ENCODE measurements at places on chromosomes 3 and 15.

GRCh38 chr3:107524841-107525643 lies 2.3 kb downstream of the BBX start:
- DNase-seq: no peak

GRCh38 chr3:161035711-161036110 lies 69.4 kb downstream of the B3GALNT1 start:
- no peak for DNase-seq

- no peak for DNase-seq
Measured at GRCh38 chr3:187101184-187102072, 37.9 kb downstream of the RPL39L start.

DNA sequence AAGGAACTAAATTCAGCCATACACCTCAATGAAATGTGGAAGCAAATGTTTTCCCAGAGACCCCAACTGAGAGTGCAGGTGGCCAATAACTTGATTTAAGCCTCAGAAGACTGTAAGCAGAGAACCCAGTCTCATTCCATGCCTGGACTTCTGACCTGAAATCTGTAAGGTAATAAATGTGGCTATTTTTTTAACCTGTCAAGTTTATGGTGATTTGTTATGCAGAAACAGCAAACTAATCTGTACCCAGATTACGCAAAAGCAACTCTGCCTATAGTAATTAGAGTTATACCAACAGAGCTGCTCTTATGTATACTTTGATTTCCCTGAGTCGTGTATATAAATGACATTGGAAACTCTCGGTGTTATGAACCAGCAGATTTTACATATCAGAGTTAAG lies 534.0 kb upstream of the NAALADL2 start:
- no peak for DNase-seq

GRCh38 chr3:24715171-24715792 lies 220.6 kb upstream of the THRB start:
- DNase-seq: no peak

GRCh38 chr3:44952689-44953088 lies 23.3 kb downstream of the ZDHHC3 start:
- DNase-seq: no peak

DNA sequence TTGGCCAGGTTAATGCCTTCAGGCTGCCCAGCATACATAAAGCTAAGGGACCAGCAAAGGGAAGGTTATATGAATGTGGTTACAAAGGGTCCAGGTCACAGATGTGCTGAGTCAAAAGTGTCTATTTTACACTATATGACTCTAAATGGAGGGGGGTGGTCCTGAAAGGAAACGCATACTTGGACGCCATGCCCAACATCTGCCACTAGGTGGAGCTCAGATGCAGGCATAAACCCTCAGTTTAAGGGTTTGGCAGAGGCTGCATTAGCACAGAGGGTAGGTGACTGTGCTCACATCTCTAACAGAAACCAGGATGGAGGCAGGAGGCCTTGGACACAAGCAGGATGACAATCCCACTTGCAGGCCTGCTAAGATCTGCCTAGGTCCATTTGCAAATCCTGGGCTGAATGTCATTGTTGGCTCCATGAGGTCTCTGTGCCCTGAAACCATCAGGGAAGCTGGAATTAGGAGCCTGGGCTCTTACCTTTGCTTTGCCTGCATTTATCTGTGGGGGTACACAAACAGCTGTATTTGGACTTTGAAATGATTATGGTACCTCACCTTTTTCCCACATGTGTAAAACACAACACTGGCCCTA lies 55.8 kb downstream of the ZNF621 start:
- DNase-seq: peak; percentile 74

- no peak for DNase-seq
Measured at GRCh38 chr3:170712798-170713197, 126.9 kb upstream of the SLC7A14 start.

GRCh38 chr3:12484983-12485327 lies 675 bp downstream of the TSEN2 start:
- no peak for DNase-seq

- DNase-seq: no peak
Measured at GRCh38 chr3:11726146-11726545, 82.4 kb upstream of the VGLL4 start.

DNA sequence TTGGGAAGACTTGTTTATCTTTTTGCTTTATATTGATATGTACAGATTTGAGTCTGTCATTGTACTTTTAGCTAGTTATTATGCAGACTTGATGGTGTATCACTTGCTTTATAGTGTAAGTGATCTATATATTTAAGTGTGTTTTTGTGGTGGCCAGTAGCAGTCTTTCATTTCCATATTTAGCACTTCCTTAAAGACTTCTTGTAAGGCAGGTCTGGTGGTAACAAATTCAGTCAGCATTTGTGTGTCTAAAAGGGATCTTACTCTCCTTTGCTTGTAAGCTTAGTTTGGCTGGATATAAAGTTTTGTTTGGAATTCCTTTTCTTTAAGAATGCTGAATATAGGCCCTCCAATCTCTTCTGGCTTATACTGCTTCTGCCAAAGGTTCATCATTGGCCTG lies 322.5 kb upstream of the EPHA6 start:
- no peak for DNase-seq

DNA sequence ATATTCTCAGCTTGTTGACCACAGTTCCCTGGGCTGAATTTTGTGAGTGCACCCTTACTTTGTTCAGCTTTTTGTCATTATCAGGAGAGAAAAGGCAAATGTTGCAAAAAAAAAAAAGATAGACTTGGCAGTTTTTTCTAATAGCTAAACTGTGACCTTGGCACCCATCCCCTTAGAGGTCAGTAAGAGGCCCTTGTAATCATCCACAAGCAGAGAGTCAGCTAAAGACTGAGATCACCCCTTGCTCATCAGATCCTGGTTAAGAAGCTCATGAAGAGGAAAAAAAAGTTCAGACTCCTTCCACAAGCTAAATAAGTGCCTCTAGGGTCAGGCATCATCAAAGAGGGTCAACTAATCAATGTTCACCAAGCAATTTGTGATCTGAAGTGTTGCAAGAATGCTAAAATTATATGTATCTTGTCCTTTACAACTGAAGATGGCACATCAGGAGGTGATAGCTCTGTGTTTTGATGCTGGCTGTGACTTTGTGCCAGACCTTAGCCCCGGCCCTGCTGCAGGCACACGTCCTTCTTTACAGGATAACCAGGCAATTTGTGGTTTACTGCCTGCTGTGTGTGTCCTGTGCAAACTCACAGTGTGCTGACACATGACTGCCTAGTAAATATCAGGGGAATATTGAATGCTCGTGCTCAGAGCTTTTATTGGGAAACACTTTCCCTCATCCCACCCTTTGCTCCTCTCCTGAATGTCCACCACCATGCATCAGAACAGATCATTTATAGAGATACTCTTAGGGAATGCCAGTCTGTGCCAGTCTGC lies 262.9 kb downstream of the IL5RA start:
- no peak for DNase-seq

GRCh38 chr15:90154861-90155626 lies 46.1 kb upstream of the SEMA4B start:
- no peak for DNase-seq

DNA sequence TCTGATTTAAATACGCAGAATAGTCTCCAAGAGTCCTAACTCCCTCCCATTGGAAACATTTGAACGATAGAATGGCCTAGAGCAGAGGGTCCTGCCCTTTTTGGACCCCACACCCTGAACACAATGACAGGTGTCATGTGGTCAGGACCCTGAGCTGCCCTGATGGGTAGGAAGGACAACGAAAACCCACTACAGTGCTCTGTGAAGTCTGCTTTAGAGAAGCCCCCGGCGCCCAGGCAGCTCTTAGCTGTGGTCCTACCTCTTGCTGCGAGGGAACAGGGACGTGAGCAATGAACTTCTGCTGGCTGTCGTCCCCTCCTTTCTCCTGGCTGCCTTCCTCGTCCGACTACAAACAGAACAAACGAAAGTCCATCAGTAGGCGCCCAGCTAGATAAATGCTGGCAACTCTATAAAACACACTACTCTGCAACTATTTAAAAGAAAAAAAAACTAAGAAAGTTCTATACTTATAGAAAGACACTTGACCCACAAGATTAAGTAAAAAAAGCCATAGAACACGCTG lies 8.7 kb upstream of the RAB43 start:
- DNase-seq: no peak

GRCh38 chr3:51703761-51704510 lies 2.9 kb upstream of the GRM2 start:
- DNase-seq: no peak

DNA sequence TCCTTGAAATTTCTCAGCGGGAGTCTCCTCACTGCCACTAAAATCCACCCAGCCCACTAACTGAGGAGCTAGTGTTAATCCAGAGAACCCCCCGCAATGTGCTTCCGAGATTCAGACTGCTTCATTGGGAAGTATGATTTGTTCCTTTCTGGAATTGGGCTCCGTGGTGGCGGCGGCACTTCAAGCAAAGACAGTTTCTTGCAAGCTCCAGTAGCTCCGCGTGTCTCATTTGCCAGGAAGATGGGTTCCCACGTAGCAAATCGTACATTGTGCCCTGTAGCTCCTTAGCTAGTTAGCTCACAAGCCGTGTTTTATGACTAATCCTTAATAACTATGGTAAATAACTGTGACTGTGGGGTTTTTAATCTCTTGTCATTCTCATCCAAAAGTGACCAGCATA lies 45.4 kb downstream of the SLC6A1 start:
- no peak for DNase-seq

- no peak for DNase-seq
Measured at GRCh38 chr3:126582311-126582710, 23.6 kb upstream of the C3orf22 start.

DNA sequence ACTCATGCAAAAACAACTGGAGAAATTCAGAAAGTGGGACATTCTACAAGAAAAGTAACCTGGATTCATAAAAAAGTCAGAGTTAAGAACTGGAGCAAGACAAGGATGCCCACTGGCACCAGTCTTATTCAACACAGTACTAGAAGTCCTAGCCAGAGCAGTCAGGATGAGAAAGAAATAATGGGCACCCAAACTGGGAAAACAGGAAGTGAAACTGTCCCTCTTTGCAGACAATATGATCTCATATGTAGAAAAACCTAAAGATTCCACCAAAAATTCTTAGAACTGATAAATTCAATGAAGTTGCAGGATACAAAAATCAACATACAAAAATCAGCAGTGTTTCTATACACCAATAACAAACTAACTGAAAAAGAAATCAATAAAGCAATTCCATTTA lies 37.4 kb downstream of the TXNRD3 start:
- no peak for DNase-seq

DNA sequence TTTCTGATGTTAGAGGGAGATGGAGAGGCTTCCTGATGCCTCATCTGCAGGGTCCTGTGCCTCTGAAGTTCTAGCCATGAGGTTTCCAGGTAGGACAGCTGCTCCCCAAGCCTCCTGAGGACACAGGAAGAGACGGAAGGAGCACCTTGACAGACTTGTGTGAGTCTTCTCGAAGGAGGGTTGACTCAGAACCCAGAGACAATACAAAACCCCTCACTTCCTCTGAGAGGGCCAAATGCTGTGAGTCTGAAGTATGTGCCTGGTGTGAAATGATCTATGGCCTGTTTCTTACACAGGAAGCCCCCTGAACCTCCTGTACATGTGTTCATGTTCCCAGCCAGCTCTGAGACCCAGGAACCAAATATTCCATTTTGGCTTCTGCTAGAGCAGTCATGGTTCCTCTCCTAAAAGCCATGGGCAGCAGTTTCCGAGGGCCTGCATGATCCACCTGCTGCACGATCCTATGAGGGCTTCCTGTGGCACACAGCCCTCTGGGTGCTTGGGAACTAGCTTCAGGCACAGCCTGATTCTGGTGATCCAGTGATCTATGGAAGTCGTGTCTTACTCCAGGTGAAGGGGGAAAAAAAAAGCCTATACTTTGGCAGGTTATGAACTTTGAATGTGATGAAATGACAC lies 62.2 kb downstream of the AAGAB start:
- DNase-seq: no peak

DNA sequence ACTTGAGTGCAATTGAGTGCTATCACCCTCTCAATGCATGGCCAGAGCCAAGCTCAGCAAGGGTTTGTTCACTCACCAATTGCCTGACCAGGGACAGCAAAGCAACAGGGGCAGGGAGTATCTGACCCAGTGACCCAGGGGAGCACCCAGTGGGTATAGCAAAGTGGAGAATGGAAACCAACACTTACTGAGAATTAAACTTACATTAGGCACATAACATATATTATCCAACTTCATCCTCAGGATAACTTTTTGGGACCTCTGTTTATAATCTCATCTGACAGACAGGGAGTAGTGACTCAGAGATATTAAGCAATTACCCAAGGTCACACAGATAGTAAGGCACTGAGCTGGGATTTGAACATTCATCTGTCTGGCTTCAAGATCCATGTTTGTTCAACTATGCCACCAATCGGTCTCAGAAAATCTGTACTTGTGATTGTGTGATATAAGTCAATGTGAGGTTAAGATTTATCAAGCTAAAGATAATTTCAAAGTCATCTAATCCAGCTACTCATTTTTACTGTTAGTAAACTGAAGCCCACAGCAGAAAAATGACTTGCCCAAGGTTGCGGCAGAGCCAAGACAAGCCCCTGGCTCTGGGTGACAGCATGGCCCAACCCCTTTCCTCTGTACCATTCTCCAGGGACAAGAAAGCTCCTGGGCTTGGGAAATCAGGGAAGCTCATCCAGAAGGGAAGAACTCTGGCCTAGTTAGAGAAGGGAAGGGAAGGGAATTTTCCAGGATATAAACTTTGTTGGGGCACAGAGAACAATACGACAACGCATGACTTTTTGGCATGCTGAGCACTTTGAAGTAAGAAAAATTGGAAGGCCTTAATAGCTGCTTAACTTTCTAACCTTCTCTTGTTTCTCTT lies 138.0 kb upstream of the SMAD3 start:
- no peak for DNase-seq

GRCh38 chr3:38623539-38623938 lies 25.9 kb downstream of the SCN5A start:
- DNase-seq: no peak

DNA sequence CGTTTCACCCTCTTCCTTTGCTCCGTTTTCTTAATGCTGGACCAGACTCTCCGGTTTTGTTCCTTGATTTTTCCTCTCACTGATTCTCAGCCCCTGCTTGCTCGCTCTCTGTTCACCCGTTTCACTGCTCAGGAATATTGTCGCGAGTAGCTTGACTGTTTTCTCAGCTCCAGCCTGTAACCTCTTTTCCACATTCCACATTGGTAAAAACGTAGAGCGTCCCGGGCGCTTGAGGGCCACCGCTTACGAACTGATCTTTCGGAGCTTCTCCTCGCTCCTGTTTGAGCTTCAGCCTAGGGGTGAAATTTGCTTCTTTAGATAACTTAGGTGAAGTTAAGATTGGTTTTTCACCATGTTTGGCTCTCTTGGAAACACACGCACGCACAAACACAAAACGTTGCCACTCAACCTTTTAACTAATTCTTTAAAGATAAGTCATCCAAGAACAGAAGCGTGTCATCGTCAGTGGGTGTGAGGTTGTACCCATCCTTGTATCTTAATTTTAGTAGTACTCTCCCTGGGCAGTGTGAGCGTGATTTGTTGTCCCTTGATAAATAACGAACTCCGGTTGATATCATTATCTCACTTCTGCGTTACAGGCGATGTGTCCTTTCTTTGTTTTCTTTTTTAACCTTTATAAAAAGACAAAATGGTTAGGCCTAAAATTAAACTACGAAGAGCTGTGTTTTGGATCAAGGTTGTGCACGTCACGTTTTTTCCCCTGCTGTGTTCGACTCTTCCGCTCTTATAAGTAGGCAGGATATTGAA lies 1.0 kb downstream of the PAK2 start:
- DNase-seq: no peak

- no peak for DNase-seq
Measured at GRCh38 chr15:73962433-73962832, 29.7 kb downstream of the STOML1 start.

GRCh38 chr3:23834082-23834870 lies 28.5 kb downstream of the UBE2E1 start:
- DNase-seq: no peak

- DNase-seq: no peak
Measured at GRCh38 chr15:96171853-96172296, 158.6 kb upstream of the NR2F2 start.

- no peak for DNase-seq
Measured at GRCh38 chr15:42384597-42384996, 25.3 kb downstream of the CAPN3 start.
